Left renal cortex interstitium (tissue), 4 donors: ENCODE measurements at places on chromosomes 13 and 19. TPM values are rescaled to one million over a fixed set of nuclear protein-coding genes. Genes with fewer than 3 reads are reported as not detected.

SAFB2 gene
- 120 TPM for polyA plus RNA-seq

TNNT1 gene
- 4.3 TPM for polyA plus RNA-seq

FFAR2 gene
- 0.33 TPM for polyA plus RNA-seq

LIM2 gene
- 0.40 TPM for polyA plus RNA-seq

KLC3 gene
- 2.3 TPM for polyA plus RNA-seq

KANK3 gene
- 13.3 TPM for polyA plus RNA-seq

WTIP gene
- polyA plus RNA-seq, result 40.9 TPM

CYP2A7 gene
- polyA plus RNA-seq, result 0.38 TPM

KLK4 gene
- not detected for polyA plus RNA-seq

KASH5 gene
- 0.43 TPM for polyA plus RNA-seq

DLL3 gene
- 0.82 TPM for polyA plus RNA-seq

FBXO27 gene
- 9.5 TPM for polyA plus RNA-seq

ZNF490 gene
- 5.9 TPM for polyA plus RNA-seq

ZNF256 gene
- polyA plus RNA-seq, result 8.5 TPM

ZNF90 gene
- 18.1 TPM for polyA plus RNA-seq

CCL25 gene
- 0.22 TPM for polyA plus RNA-seq

EEF1AKMT1 gene
- polyA plus RNA-seq, result 16.4 TPM

RABAC1 gene
- polyA plus RNA-seq, result 120 TPM

CRX gene
- 0.21 TPM for polyA plus RNA-seq

EGLN2 gene
- polyA plus RNA-seq, result 69.6 TPM

GRK1 gene
- polyA plus RNA-seq, result 0.19 TPM

ZNF526 gene
- polyA plus RNA-seq, result 9.0 TPM

TLE2 gene
- polyA plus RNA-seq, result 28.8 TPM

PSPN gene
- polyA plus RNA-seq, result 2.7 TPM

CEACAM20 gene
- not detected for polyA plus RNA-seq

UPK1A gene
- polyA plus RNA-seq, result 9.8 TPM

FLT1 gene
- 51.8 TPM for polyA plus RNA-seq

KLF16 gene
- polyA plus RNA-seq, result 13.8 TPM

ADPRHL1 gene
- polyA plus RNA-seq, result 4.1 TPM

ZNF433 gene
- polyA plus RNA-seq, result 13.8 TPM

FBN3 gene
- polyA plus RNA-seq, result 50.5 TPM

CD22 gene
- polyA plus RNA-seq, result 15.9 TPM

F2RL3 gene
- polyA plus RNA-seq, result 1.2 TPM

C19orf73 gene
- polyA plus RNA-seq, result 0.86 TPM

RFXAP gene
- 13.4 TPM for polyA plus RNA-seq

NCAN gene
- 1.5 TPM for polyA plus RNA-seq

ARL11 gene
- polyA plus RNA-seq, result 0.30 TPM

PALM3 gene
- 22.9 TPM for polyA plus RNA-seq

ATP11A gene
- 34.2 TPM for polyA plus RNA-seq

WDR88 gene
- 1.7 TPM for polyA plus RNA-seq

SYNGR4 gene
- 0.64 TPM for polyA plus RNA-seq

ITGBL1 gene
- polyA plus RNA-seq, result 0.74 TPM

KIR3DL1 gene
- not detected for polyA plus RNA-seq

SLC8A2 gene
- 0.21 TPM for polyA plus RNA-seq

S1PR2 gene
- polyA plus RNA-seq, result 14.4 TPM
